ENCODE measurements at places on chromosomes 2 and 18. TPM values are rescaled to one million over a fixed set of nuclear protein-coding genes. Genes with fewer than 3 reads are reported as not detected.

The PLGLB1 gene
- 3.1 TPM for total RNA-seq

The PLEKHH2 gene
- 0.50 TPM for total RNA-seq

The TRIM43 gene
- total RNA-seq, result not detected

The STAT4 gene
- total RNA-seq, result 50.7 TPM

The CRACDL gene
- total RNA-seq, result 0.04 TPM

The SLC5A7 gene
- not detected for total RNA-seq

The TMEM163 gene
- total RNA-seq, result 0.08 TPM

The IL1RN gene
- total RNA-seq, result 0.91 TPM

The ASB18 gene
- not detected for total RNA-seq

The EVX2 gene
- total RNA-seq, result not detected

The TFPI gene
- not detected for total RNA-seq

The CDK15 gene
- not detected for total RNA-seq

The MOB4 gene
- total RNA-seq, result 23.4 TPM

The ACSL3 gene
- 53.4 TPM for total RNA-seq

The MAP3K19 gene
- total RNA-seq, result not detected

The PRKCE gene
- total RNA-seq, result 7.3 TPM

The IL36G gene
- total RNA-seq, result not detected

The GTF3C2 gene
- 76.1 TPM for total RNA-seq

The GDF7 gene
- not detected for total RNA-seq

The POTEI gene
- total RNA-seq, result not detected

The ELOA2 gene
- total RNA-seq, result not detected

The GALNT3 gene
- total RNA-seq, result 3.0 TPM

The GALNT5 gene
- not detected for total RNA-seq

The LYPD1 gene
- not detected for total RNA-seq

The MAP4K3 gene
- total RNA-seq, result 8.3 TPM

The CCDC138 gene
- total RNA-seq, result 16.0 TPM

The KCNJ13 gene
- not detected for total RNA-seq

The DYSF gene
- total RNA-seq, result 4.8 TPM

The ADNP2 gene
- 22.2 TPM for total RNA-seq

The COA5 gene
- 28.5 TPM for total RNA-seq

The CDH19 gene
- total RNA-seq, result not detected

The GNLY gene
- 18.6 TPM for total RNA-seq

The SAG gene
- 0.15 TPM for total RNA-seq

The ORMDL1 gene
- total RNA-seq, result 83.3 TPM

The UGT1A3 gene
- total RNA-seq, result not detected

The CCDC85A gene
- total RNA-seq, result not detected

The B4GALT6 gene
- total RNA-seq, result 3.8 TPM

The USP37 gene
- total RNA-seq, result 30.7 TPM

The GALNT13 gene
- not detected for total RNA-seq

The POTEC gene
- total RNA-seq, result not detected

The TWSG1 gene
- total RNA-seq, result 13.1 TPM

The GULP1 gene
- total RNA-seq, result not detected

The DAPL1 gene
- total RNA-seq, result not detected

The TTC27 gene
- total RNA-seq, result 38.9 TPM

The PFN4 gene
- total RNA-seq, result 0.40 TPM

The SP9 gene
- total RNA-seq, result not detected

The HOXD13 gene
- total RNA-seq, result not detected

The DSG3 gene
- not detected for total RNA-seq

The RUFY4 gene
- total RNA-seq, result not detected

The ITGB6 gene
- total RNA-seq, result not detected

The ANKRD30B gene
- total RNA-seq, result not detected

The SCYGR3 gene
- total RNA-seq, result not detected

The C18orf54 gene
- total RNA-seq, result 10.9 TPM

The SGPP2 gene
- total RNA-seq, result 5.7 TPM

The RAX gene
- total RNA-seq, result not detected
